Parietal lobe (tissue), 2 donors: ENCODE measurements at places on chromosomes 5 and 9. TPM values are rescaled to one million over a fixed set of nuclear protein-coding genes. Genes with fewer than 3 reads are reported as not detected.

PCDHB16 gene
- 10.6 TPM for total RNA-seq

ZNF454 gene
- total RNA-seq = 25.4 TPM

NANS gene
- total RNA-seq = 19.1 TPM

RUSC2 gene
- total RNA-seq = 66.4 TPM

GGTA1 gene
- total RNA-seq = 1.9 TPM

DDX4 gene
- 0.31 TPM for total RNA-seq

FBP2 gene
- total RNA-seq = not detected

FCHSD1 gene
- total RNA-seq = 9.4 TPM

PNPLA7 gene
- 3.8 TPM for total RNA-seq

TESK1 gene
- 19.1 TPM for total RNA-seq

PALM2AKAP2 gene
- 4.4 TPM for total RNA-seq

FABP6 gene
- total RNA-seq = 2.8 TPM

AP3B1 gene
- 31.3 TPM for total RNA-seq

ENTPD2 gene
- 0.63 TPM for total RNA-seq

GARIN3 gene
- total RNA-seq = not detected

ZNF658 gene
- total RNA-seq = 22.8 TPM

CAAP1 gene
- 18.2 TPM for total RNA-seq

C9orf153 gene
- total RNA-seq = 1.3 TPM

CXCL14 gene
- total RNA-seq = 7.8 TPM

OR1Q1 gene
- total RNA-seq = not detected

FBP1 gene
- total RNA-seq = not detected

TMEM174 gene
- not detected for total RNA-seq

UNC5A gene
- total RNA-seq = 11.6 TPM

NTNG2 gene
- 17.5 TPM for total RNA-seq

GPX3 gene
- 17.5 TPM for total RNA-seq

OLFM1 gene
- total RNA-seq = 76.7 TPM

COL23A1 gene
- total RNA-seq = 0.94 TPM

NAIF1 gene
- total RNA-seq = 6.9 TPM

KIF4B gene
- total RNA-seq = 0.63 TPM

RNF183 gene
- not detected for total RNA-seq

C5orf58 gene
- total RNA-seq = not detected

SLC9A3 gene
- total RNA-seq = 1.6 TPM

FOXD4L3 gene
- not detected for total RNA-seq

PTAR1 gene
- total RNA-seq = 99.5 TPM
